DMS 273 treated with DMSO at 0.1 percent for 48 hours (cell line): ENCODE measurements at places on chromosomes 1 and 21.
A peak's percentile ranks its signal among the peaks of the same experiment; 100 is the strongest.

GRCh38 chr1:226656601-226657277 lies 82.3 kb downstream of the ITPKB start:
- no peak for DNase-seq

DNA sequence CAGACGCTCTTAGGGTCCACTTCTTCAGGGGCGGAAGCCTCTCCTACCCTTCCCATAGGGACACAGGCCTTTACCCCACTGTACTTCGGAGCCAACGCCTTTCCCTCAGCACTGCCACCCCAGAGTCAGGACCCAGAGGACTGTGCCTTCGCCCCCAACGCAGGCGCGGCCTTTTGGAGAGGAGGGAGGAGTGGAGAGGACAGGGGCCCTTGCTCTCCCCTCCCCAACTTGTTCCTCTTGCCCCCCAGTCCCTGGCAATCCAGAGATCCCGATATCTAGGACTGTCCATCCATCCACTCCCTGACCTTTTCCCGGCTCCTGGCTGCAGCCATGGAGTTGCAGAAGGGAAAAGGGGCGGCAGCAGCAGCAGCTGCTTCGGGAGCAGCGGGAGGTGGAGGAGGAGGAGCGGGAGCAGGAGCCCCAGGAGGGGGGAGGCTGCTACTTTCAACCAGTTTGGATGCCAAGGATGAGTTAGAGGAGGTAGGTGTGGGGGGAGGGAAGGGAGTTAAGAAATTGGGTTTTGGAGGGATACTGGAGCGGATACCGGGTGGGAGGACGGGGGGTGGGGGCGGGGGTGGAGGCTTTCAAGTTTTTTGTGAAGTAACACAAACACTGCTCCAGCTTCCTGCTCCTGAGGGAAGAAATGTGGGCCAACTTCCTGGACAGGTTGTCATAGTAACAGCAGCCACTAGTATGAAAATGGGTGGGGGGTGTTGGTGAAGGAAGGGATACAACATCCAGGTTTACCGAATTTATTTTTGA lies 636 bp downstream of the INTS3 start:
- DNase-seq = peak; percentile 32

DNA sequence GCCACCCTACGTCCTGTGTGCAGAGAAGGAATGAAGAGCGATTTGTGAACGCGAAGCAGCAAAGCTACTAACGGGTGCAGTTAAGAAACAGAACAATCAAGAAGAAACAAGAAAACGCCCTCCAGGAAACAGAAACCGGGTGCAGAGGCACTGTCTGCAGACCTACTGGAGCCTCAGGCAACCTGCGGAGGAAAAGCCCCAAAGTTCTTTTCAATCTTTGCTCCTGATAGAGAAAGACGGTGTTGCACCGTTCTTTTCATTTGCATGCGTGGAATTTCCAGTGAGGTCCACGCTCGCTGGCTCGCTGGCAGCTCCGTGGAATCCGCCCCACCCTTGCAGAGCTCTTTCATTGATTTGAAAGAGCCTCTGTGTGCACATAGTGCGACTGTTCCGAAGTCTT lies 37.0 kb upstream of the PDE9A start:
- no peak for DNase-seq

GRCh38 chr1:207458414-207458813 lies 4.3 kb downstream of the CR2 start:
- DNase-seq = no peak

- no peak for DNase-seq
Observed at GRCh38 chr1:230781131-230781530, 33.9 kb downstream of the CAPN9 start.

- no peak for DNase-seq
Observed at GRCh38 chr1:58089898-58090534, 456.5 kb downstream of the OMA1 start.

DNA sequence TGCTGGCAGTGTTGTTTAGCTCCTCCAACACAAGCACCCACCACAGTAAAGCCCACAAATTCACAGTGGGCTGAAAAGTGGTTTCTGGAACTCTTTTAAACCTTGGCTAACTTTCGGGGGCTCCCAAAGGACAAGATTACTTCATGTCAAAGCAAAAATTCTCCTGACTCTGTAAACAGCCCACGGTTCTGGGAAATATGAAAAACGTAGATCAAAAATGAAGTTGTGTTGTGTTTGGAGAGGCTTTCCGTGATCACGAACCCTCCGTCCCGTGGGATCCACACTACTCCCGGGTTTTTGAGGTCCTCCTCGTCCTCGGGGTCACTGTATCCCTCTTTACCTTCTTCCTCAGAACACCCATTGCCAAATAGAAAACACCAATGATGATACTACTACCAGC lies 159.0 kb upstream of the RUNX1 start:
- no peak for DNase-seq

DNA sequence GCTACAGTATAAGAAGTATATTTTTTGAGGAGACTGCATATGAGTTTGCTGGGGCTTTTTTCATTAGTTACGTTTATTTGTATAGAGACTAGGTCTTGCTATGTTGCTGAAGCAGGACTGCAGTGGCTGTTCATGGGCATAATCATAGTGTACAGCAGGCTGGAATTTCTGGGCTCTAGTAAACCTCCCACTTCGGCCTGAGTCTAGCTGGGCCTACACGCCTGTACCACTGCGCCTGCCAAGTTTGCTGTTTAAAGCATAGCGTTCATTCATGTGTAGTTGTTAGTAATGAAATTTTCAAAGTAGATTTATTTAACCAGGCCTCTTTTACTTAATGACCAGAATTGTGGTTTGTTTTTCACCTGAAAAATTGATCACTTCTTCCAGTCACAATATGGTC lies 33.8 kb downstream of the HS2ST1 start:
- DNase-seq = no peak

DNA sequence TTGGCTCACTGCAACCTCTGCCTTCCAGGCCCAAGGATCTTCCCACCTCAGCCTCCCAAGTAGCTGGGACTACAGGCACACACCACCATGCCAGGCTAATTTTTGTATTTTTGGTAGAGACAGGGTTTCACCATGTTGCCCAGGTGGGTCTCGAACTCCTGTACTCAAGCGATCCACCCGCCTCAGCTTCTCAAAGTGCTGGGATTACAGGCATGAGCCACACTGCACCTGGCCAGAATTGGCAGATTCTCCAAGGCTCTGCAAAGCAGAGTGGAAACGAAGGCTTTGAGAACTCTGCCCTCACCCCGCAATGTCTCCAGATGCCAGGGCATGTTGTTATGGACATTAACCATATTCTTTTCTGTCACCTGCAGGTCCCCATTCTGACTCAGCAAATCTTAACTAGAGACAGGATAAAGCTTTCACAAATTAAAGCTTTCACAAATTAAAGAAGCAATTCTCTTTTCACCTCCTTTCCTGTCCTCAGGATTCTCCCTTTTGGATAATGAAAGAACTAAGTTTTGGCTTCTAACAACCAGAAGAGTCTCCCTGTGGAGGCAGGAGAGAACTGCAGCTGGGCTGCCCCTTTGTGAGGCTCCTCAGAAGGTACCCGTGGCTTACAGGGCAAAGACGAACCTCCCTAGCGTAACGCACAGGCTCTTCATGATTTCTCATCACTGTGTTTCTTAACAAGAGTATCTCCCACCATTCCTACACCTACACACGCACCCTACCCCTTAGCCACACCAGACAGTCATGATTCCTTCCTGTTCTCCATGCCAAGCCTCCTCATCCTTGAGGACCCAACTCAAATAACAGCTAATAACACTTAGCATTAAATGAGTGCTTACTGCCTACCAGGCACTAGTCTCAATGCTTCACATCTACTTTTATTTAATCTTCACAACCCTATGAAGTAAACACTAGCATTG lies 29.8 kb downstream of the GPA33 start:
- DNase-seq = no peak

GRCh38 chr1:205186191-205186590 lies 25.3 kb downstream of the DSTYK start:
- DNase-seq = no peak

DNA sequence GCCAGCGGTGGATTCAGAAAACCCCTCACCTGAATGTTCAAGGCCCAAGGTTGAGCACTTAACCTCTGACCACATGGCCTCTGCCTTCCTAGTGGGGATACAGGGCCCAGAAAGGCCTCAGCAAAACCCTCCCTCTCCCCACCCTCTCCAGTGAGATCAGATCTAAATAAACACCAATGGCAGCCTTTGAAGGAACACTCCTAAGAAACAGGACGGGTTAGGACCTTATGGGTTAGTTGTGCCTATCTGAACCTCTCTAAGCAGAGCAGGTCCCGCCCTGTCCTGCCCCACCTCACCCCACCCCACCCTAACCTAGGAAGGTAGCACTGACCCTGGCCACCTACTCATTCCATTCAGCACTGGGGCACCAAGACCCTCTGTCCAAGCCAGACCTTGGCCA lies 7.9 kb upstream of the GRHL3 start:
- no peak for DNase-seq

DNA sequence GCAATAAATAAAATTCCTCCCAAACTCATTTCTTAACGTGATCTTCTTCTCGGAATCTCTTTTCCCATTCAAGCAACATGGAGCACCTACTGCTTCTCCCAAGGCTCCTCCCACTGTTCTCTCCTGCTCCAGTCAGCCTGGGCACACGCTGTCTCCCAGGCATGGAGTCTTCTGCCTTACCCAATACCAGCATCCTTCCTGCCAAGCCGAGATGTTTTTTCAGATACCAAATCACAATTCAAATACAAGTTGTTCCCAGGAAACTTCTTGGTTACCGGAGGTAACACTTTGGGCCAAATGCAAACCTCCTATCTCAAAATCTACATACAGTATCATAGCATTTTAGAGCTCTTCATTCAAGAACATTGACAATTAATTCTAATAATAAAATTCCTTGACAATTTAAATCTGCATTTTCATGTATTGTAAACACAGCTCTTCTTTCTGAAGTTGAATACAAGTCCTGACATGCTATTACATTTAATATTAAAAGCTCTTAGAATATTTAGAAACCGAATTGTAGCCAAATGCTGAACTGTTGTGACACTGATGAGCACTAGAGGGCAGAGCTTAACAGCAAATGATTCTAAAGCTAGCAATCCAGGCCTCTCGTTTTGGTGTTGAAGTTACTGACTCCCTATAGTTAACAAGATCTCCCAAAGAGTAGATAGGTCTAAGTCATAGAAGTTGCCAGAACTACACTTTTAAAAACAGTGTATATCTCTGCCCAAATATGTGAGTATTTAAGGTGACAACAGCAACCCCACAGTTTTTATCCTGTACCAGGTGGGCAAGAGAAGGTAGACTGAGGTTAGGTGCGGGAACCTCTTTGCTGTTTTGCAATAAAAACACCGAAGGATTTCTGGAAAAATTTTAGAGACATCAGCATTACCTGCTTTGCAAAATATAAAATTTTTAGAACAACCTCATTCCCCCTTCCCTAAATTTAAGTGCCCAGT lies 52.3 kb downstream of the BCAR3 start:
- peak; percentile 35 for DNase-seq

GRCh38 chr1:9039761-9040658 lies 13.8 kb upstream of the SLC2A7 start:
- no peak for DNase-seq

- no peak for DNase-seq
Observed at GRCh38 chr1:44802306-44803061, 2.3 kb downstream of the PLK3 start.

DNA sequence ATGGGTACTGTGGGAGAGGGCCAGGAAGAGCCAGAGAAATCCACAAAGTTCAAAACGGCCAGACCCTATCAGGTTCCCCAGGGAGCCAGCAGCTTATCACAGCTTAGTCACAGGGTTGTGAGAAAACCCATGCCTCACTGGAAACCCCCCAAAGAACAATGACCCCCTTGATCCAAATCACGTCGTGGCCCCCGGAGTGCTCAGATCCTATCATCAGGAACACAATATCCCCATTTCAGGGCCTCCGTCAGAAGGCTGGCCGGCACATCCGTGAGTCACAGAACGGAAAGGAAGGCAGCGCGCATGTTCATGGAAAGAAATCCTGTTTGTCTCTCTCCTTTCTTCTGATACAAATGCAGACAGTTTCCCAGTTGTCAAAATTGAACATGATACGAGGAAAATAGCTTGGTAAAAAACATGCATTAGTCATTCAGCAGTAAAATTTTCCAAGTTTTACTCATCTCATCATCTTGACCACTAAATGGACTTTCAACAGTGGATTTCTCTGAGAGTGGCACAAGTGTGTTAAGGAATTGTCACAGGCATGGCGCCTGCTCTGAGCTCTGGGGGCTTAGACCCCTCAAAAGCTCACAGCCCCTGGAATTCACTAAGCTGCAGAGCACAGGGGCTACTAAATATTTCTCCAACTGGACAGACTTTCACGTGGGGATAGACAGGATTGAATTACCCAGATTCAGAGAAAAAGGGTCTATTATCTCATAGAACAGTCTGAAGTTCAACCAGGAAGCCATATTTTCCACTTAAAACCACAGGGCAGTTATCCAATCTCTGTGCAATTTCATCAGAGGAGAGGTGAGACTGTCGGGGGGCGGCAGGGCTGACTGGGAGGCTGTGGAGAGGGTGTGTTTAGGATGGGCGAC lies 124.8 kb downstream of the RIPK4 start:
- DNase-seq = no peak

- no peak for DNase-seq
Observed at GRCh38 chr1:34331020-34331926, 154.6 kb downstream of the C1orf94 start.

DNA sequence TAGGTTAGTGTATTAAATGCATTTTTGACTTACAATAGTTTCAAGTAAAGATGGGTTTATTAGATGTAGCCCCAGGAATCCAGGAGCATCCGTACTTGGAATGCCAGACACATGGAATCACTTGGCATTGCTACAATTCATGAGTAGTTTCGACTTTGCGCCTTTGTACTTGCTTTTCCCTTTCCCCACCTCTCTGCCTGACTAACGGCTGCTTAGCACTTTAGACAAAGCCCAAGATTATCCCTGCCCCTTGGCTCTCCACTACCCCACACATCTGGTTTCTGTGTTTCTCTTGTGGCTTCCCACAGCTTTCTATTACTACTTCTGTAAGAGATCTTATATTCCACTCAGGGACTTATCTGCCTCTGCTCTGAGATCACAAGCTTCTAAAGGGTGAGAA lies 397.7 kb upstream of the POU3F1 start:
- no peak for DNase-seq

DNA sequence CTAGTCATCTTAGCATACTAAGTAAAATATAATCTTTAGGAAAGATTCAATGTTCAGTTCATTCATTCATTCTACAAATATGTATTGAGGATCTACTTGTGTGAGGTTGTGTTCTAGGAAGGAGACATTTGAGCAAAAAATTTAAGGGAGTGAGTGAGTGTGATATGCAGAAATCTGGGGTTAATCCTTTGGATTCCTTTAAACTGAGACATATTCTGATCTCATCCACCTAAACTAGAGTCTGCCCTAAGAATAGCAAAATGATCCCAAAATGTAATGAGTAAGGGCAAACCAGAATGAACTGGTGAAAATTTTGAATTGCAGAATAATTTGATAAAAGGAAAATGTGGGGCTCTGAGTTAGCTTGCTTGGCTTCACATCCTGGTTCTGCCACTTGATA lies 8.6 kb downstream of the UBE2U start:
- no peak for DNase-seq

- DNase-seq = no peak
Observed at GRCh38 chr1:59083946-59084865, 212.7 kb upstream of the FGGY start.

- DNase-seq = no peak
Observed at GRCh38 chr1:170804419-170804818, 130.9 kb upstream of the MROH9 start.
